ENCODE measurements at places on chromosomes 1 and 21.

GRCh38 chr1:246798606-246799496, 74.6 kb downstream of the SCCPDH start:
- DNase-seq, result no peak

- no peak for DNase-seq
Measured at GRCh38 chr1:9201401-9202239, 33.0 kb upstream of the H6PD start.

GRCh38 chr1:112257043-112257835, 138.8 kb upstream of the CTTNBP2NL start:
- no peak for DNase-seq

DNA sequence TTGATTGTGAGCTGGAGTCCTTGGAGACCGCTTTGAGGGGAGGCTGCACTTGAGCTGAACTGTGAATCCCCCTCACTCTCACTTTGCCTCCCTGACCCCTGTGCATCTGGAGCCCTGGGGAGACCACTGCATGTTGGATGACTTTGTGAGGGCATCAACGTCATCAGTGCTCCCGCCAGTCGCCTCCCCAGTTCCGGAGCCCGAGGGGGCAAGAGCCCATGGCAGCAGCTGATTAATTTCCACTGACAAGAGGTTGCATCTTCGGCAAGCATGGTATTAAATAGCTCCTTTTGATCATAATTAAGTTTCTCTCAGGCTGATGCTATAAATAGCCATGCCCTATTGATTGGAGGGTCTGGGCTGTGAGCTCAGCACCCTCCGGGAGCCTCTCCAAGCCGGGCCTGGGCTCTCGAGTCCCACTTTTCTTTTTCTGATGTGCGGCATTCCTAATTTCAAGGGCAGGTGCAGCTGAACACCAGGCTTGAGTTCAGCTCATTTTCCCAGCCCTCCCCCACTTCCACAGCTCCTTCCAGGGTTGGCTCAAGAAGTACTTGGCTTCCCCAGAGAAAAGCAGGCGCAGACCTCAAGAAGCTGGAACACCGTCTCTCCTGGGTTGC, 33.2 kb downstream of the KCND3 start:
- DNase-seq, result no peak

GRCh38 chr1:192539297-192540092, 36.1 kb upstream of the RGS1 start:
- no peak for DNase-seq

DNA sequence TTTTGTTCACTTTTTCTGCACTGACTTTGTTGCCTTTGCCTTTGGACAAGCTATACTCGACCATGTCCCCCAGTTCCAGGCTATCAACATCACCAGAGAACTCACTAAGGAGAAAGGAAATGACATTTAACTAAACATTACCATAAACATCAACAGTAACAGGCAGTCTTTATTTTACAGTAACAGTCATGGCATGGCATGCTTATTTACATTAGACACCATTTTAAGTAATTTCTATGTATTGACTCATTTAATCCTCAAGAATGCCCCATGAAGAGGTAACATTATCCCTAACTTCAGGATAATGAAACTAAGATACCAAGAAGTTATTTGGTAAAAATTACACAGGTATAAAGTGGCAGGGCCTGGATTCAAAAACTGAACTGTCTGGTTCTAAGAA, 8.7 kb upstream of the NRAS start:
- DNase-seq, result no peak

DNA sequence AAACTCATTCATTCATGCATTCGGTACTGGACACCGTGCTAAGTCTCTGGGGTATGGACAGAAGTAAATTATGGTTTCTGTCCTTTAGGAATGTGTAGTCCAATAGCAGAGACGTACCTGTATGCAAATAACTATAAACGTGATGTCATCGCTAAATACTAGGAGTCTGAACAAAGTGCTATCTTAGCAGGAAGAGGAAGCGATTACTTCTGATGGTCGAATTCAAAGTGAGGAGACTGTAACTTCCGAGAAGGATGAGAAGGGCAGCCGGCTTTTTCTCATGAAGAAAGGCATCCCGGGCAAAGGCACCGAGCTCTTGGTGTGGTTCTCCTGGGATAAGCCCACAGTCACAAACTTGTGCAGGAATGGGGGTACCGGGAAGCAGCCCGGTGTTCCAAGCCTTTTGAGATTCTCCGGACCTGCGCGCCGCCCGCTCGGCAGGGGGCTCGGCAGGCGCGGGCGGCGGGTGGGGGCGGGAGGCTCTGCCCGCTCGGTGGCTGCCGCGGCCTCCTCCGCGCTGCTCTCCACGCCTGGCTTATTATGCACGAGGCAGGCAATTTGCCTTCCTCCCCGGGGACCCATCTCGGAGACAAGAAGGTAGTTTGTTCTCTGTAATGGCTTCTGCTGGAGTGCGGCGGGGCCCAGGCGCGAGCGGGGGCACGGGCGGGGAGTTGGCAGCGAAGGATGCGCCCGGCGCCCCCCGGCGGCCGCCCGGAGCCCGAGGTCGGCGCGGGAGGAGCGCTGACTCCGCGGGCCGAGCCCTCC, 67.5 kb upstream of the CD1D start:
- DNase-seq, result no peak

GRCh38 chr1:201341377-201341776, 36.1 kb downstream of the TNNT2 start:
- no peak for DNase-seq
